ENCODE measurements at places on chromosomes 2 and 18.

- DNase-seq, result no peak
These were observed 24.8 kb downstream of the LYPD1 start for GRCh38 chr2:132645176-132645575.

DNA sequence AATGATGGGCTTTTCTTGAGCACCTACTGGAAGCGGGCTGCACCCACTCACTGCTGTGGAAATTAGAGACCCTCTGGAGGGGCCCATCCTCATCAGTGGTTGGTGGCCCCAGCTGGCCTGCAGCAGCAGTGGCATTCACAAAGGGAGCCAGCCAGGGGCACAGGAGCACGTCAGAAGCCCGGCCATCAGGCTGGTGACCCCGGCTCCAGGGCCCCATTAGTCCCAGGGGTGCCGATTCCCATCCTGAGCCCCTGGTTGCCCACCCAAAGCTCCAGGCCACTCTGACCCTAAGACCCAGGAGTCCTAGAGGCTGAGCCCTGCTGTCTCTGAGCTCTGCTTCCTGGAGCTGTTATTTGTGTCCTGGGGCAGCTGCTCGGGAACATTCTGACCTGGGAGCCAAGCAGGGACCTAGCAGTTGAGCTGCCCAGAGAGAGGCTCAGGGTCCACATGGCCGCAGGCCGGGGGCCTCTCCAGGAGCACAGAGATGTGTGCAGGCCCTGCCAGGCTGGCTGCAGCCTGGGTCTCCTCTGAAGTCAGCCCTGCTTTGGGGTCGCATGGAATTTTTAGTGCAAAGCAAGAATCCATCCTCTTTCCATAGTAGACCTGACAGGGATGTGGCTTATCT, 207.2 kb downstream of the KLHL29 start:
- DNase-seq, result no peak

- no peak for DNase-seq
These were observed 31.1 kb upstream of the TTC32 start for GRCh38 chr2:19932928-19933327.

GRCh38 chr2:112474844-112475486, 7.0 kb upstream of the TTL start:
- DNase-seq, result no peak

DNA sequence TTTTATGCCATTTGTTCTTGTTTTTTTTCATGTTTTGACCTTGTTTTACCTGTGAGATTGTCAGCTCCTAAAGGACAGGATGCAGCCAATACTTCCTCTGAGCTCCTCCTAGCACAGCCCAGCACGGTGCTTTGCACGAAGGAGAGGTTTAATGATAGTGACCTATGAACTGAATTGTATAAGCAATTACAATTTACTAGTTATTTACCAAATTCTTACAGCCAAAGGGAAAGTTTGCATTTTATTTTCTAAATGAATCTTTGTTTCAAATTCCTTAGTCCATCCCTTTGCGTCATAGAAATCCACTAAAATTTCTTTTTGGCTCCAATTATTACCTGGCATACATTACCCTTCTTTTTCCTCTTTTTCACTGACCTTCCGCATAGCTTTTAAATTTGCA, 326.1 kb downstream of the TDRD15 start:
- DNase-seq, result no peak

DNA sequence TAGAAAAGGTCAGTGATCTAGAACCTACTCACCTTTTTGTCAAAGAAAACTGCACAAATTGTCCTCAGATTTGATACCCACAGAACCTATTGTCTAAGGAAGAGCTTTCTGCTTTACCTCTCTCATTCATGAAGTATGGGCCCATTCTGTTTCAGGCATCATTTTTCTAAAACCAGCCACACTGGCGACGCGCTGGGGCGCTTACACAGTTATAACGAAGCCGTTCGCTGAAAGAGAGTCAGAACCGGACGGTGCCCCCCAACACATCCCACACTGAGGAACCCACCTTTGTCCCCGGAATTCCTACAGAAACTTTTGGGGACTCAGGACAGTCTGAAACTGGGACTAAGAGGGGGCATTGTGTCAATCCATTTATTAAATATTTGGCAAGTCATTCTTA, 206.3 kb upstream of the HAAO start:
- no peak for DNase-seq

DNA sequence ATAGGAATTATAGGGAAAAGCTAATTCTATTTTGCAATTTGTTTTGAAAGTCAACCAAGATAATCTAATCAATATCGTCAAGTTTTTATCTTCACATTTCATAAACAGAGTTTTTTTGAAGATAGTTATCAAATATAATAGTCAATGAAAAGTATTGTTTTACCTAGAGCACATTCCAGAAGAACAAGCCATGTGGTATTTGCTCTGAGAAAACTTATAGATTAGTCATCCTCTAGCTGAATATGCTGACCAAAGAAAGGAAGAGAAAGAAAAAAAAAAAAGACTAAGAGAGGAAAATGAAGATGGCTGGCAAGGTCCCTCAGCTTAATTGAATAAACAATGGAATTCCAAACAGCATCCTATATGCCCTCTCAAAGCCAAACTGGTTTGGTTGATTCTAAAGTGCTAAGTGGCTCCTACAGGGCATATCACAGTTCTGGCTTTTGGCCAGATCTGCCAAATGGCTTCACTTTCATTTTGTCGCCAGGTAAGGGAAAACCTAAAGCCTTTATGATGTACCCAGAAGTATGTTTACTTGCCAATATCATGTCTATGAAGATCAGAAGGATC, 132.6 kb downstream of the VWC2L start:
- no peak for DNase-seq

GRCh38 chr2:171044416-171044815, 115.4 kb downstream of the GORASP2 start:
- no peak for DNase-seq

DNA sequence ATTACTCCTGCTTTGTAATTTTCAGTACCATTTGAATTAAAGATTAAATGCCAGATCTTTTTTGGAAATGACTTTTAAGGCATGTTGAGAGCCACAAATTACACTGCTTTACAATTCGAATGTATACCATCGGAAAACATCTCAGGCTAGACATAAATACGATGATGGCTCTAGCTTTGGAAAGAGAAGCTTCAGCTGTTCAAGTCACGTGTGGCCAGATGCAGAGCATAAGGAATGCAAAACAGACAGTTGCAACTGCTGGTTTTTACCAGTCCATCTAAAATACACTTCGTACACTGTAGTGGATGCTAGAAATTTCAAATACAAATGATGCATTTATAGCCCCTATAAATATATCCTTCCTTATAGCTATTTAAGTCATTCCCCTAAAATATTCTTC, 8.0 kb downstream of the ZNF516 start:
- DNase-seq, result no peak

GRCh38 chr18:76314015-76314414, 181.0 kb downstream of the ZNF516 start:
- DNase-seq, result no peak

DNA sequence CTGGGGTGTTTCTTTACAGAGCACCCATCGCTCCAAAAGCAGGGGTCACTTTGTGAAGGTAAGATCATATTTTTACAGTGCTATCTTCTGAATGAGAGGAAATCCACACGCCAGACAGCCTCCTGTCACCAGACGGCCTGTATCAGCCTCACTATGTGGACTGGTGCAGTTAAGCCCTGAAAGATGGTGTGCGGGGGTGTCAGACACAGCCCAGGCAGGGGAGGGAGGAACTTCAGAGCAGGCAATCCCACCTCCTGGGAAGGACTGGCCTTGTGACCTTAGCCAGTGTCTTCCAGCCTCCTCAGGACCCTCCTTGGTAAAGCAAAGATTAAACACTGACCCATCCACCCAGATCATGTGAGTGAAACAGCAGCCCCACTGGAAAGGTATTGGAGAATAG, 249.4 kb upstream of the CTAGE1 start:
- no peak for DNase-seq

- DNase-seq, result no peak
These were observed 406.9 kb downstream of the DCDC2C start for GRCh38 chr2:4110273-4110672.

DNA sequence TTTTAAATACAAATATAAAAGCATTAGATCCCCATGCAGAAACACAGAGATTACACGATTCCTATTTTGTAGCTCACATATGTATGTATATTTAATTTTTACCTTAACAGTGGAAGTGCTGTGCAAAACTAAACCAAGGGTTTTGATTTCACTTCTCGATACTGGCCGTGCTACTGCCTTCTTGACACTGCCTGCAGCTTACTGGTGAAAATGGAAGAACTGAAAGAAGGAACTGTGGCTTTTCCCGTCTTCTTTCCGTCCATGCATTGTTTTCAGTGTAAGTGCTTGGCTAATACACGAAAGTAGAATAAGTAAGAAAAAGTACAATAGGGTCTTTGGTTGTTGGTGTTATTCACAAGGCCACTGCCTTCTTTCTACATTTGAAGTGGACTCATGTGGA, 129.5 kb downstream of the NDUFA10 start:
- no peak for DNase-seq

GRCh38 chr2:39625927-39626270, 39.8 kb upstream of the TMEM178A start:
- DNase-seq, result no peak
